MCF 10A (cell line): ENCODE measurements at places on chromosomes 11 and 22.
A peak's percentile ranks its signal among the peaks of the same experiment; 100 is the strongest.

GRCh38 chr22:17694752-17695151, 56.2 kb downstream of the BCL2L13 start:
- no peak for DNase-seq

- no peak for DNase-seq
These were observed 4.9 kb downstream of the RGL4 start for GRCh38 chr22:23695571-23696325.

- DNase-seq = no peak
These were observed 144.7 kb upstream of the LMO1 start for GRCh38 chr11:8408151-8408941.

GRCh38 chr11:76267556-76267955, 61.3 kb upstream of the WNT11 start:
- DNase-seq = no peak

DNA sequence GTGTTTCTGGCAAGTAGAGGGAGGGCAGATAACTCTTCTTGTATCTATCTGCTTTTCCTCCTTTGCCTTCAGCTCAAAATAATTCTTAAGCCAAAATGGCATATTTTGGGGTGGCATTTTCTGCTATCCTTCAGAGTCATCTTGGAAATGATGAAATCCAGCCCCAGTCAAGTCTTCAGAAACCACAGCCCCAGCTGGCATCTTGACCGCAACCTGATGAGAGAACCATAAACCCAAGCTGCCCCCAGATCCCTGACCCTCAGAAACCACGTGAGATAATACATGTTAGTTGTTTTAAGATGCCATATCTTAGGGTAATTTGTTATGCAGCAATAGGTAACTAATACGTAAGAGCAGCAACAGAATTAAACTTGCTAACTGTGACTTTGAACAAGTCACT, 15.1 kb upstream of the PAMR1 start:
- DNase-seq = no peak

DNA sequence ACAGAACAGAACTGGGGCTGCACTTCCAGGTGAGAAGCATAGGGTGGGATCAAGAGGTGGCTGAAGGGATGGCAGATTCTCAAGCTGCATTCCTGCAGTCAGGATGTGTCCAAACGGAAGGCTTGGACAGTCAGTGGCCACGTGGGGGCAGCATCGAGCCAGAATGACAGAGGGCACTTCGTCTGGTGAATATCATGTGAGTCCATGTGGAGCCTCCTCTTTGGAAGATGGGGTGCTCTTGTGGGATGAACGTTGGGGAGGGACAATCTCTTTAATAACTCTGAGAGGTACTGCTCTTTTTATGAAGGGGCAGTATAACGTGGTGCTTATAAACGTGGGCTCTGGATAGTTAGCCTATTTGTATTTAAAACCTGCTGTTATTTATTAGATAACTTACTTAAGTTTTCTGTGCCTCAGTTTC, 154.9 kb upstream of the NAV2 start:
- peak; percentile 83 for DNase-seq

DNA sequence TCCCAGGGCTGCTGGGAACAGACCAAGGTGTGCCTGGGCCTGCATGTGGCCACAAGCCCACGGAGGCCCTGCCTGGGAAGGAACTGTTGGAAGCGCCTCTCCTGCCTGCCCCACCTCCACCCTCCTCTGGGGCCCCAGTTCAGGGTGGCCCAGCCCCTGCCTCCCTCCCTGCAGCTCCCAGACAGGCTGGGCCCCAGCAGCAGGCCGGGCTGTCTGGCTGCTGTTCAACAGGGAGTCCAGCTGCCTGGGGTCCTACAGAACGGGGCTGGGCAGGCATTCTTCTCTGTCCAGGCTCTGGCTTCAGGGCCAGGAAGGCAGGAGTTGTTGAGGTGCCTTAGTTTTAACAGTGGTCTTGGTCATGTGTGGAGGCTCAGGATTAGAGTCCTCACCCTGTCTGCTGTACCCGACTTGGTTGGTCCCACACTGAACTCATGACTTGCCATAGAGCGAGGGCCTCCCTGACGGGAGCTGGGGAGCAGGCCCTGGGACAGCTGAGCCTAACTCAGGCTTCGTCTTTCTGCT, 11.8 kb downstream of the PRDM11 start:
- DNase-seq = peak; percentile 16

DNA sequence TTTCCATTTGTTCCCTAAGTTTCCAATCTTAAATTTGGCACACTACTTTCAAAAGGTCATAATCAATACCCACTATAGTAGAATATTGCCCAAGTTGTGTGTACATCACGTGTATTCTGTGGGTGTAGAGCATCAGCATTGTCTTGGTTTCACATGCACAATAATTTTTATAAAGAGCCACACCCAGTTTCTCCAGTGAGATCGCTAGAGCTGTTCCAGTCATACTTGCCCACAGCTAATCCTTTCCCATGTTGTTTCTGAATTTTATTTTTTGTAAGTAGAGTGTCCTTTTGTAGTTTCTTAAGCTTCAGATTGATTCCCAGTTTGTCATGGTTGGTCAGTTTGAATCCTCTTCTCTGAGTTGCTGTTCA, 13.7 kb downstream of the FAM118B start:
- DNase-seq = no peak

- no peak for DNase-seq
These were observed 823.6 kb downstream of the TBC1D22A start for GRCh38 chr22:47586038-47586437.

DNA sequence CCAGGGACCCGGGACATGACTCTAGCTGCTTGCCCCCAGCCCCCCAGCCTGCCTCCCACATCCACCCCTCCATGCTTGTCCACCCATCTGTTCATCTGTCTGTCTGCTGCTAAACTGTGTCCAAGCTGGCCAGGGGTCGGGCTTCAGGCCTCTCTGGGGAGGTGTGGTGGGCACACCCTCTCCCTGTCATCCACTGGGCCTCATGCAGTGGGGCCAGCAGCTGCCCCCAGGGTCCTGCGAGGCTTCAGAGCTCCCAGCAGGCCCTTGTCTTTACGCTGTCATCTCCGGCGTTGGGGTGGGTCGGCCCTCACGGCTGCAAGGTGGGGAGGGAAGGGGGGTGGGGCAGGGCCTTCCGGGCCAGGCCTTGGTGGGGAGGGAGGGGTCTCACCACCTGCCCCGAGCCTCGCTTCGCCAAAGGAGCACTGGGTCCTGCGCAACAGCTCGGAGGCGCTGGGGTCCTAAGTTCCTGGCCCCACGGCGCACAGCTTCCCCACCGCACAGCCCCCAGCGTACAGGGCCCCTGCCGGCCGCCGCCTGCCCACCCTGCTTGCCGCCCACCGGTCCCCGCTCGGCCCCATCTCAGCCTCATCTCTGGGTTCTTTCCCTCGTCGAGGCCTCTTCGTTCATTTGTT, 26.7 kb downstream of the MOB2 start:
- no peak for DNase-seq

GRCh38 chr22:31199187-31199586, 12.9 kb upstream of the LIMK2 start:
- DNase-seq = no peak

DNA sequence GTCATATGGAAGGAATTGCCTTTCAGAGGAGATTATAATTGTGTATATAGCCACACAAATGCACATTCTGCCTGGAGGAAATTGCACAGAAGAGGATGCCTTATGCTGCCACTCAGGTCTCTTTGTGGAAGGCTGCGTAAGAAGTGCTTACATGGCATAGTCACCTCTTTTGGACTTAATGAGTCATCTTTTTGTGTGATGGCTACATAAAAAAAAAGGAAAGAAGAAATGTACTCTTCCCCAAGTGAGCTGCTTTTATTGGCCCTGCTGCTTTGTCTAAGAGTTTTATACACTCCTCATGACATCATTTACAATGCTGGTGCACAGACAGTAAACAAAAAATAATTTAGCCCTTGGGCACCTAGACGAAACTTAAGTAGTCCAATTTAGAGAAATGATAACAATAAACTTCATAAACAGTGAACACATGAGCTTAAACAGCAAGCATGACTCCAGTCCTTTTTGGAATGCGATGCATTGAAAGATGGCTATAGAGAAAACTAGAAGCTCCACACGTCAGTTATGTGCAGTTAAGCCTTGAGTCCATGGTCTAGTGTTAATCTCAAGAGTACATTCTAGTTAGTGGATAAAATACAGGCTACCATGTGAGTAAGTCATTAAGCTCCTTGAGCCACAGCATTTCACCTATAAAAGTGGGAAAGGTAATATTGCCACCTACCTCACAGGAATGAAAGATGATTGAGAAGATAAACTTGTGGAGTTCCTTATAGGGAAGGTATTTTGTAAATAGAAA, 12.0 kb downstream of the CSTPP1 start:
- DNase-seq = peak; percentile 49

DNA sequence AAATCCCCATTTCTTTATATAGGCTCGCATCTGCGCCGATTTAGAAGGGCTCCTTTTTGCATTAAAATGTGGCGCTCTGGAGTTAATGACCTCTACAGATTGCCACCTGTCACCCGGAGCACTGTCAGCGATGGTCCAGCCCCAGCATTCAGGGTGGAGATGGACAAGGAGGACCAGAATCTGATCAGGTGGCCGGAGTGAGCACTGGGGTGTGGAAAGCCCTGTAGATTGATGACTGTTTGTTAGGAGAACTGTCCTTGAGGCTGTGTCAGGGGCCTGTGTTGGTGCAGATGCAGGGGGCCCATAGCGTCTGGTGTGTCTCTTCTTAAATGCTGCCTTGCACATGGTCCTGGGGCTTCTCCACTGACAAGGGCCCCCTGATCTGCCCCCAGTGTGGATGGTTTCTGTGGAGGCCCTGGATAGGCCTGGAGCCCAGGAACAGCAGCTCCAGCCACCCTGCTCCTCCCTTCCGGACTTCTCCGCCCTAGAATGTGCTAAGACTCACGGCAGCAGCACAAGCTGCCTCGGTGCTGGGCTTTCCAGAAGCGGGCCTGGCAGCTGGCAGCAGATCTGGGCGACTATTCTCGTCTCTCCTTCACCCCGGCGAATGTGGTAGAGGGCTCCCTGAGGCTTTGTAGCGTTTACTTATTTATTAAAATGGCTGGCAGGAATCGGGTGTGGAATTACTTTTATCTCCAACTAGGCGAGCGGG, 1333.3 kb downstream of the BRD1 start:
- no peak for DNase-seq

GRCh38 chr11:118167253-118167652, 9.2 kb downstream of the SCN2B start:
- no peak for DNase-seq

- no peak for DNase-seq
These were observed 6.2 kb downstream of the PTPN5 start for GRCh38 chr11:18785411-18785810.

DNA sequence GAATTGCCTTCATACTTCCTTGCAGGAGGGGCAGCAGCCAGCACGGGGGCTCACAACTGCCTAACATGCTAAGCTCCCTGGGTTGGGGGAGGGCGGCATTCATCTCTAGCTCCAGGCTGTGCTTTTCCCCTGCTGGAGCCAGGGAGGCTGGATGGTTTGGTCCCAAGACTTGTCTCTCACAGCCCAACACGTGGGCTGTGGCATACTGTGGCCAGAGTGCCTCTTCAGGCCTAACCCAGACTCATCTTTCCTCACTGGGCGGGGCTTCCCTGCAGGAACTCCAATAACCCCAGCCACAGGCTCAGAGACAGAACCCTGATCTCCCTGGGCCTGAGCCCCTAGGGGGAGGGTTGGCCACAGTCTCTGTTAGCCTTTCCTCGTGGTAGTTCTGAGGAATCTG, 121.9 kb upstream of the PLET1 start:
- DNase-seq = no peak

DNA sequence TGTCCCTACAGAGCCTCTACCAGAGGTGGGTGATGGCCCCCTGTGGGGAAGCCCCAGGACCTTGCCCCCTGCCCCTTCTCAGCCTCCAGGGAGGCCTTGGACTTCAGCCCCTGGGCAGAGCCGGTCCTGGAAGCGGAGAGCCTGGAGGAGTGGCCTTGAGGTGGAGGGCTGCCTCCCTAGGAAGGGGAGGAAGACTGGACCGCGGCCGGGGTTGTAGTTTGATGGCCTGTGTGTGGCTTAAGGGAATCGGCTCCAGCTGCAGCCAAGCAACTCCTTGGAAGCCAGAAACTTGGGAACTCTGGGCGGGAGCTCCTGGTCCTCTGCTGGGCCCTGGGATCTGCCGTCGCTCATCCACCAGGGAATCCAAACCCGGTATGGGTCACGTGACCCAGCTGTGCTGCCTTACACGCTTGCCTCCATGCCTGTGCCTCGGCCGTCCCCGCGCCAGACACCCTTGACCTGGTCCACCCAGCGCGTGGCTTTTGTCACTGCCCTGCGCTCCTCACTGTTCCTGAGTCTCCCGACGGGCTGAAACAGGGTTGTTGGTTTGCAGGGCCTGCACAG, 23.5 kb upstream of the ARHGAP8 start:
- no peak for DNase-seq

DNA sequence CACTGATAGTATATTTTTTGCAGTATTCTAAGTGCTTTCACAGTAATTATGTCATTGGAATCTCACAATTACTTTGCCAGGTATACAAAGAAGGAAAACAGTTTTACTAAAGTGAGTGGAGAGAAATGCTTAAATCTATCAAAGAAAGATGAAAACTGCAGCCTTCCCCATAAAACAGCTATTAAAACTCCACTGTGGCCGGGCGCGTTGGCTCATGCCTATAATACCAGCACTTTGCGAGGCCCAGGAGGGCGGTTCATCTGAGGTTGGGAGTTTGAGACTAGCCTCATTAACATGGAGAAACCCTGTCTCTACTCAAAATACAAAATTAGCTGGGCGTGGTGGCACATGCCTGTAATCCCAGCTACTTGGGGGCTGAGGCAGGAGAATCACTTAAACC, 19.1 kb downstream of the OR51E1 start:
- no peak for DNase-seq
